ENCODE measurements at places on chromosomes 7 and 10. TPM values are rescaled to one million over a fixed set of nuclear protein-coding genes. Genes with fewer than 3 reads are reported as not detected.

ZC3HAV1 gene
- 21.8 TPM for total RNA-seq

FAM25G gene
- 3.4 TPM for total RNA-seq

TMEM140 gene
- total RNA-seq: 1.4 TPM

NUTM2E gene
- total RNA-seq: not detected

GIMAP8 gene
- 1.6 TPM for total RNA-seq

ALDH18A1 gene
- total RNA-seq: 42.6 TPM

CHST3 gene
- 9.0 TPM for total RNA-seq

TAS2R41 gene
- total RNA-seq: not detected

STEAP1B gene
- total RNA-seq: 2.0 TPM

Measured in esophagus mucosa (tissue), 1 donor.